NCI-H526 treated with DMSO at 0.1 percent for 48 hours (cell line): ENCODE measurements at places on chromosomes 6 and 20.

GRCh38 chr6:43570876-43571441 lies 4.9 kb downstream of the XPO5 start:
- no peak for DNase-seq

- DNase-seq = no peak
Observed at GRCh38 chr6:39086294-39086693, 28.7 kb downstream of the SAYSD1 start.

- peak; percentile 66 for DNase-seq
Observed at GRCh38 chr6:105257340-105257739, 77.5 kb upstream of the POPDC3 start.

DNA sequence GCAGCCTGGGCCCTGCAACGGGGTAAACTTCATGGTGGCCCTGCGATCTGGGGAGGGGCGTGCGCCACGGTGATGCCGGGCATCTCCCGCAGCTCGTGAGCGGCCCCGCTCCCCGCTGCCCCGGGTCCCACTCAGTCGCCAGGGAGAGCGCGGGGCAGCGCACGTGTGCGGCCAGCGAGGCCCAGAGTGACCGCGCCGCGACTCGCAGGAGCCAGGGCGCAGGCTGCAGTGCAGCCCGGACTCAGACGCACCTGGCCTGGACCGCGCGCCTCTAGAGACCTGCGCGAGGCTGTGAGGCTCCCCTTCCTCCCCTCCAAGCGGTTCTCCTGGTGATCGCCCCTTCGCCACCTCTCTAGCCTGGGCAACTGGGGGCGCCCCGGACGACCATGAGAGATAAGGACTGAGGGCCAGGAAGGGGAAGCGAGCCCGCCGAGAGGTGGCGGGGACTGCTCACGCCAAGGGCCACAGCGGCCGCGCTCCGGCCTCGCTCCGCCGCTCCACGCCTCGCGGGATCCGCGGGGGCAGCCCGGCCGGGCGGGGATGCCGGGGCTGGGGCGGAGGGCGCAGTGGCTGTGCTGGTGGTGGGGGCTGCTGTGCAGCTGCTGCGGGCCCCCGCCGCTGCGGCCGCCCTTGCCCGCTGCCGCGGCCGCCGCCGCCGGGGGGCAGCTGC lies 652 bp downstream of the BMP6 start:
- DNase-seq = peak; percentile 18

GRCh38 chr6:108896111-108896661 lies 48.0 kb downstream of the ARMC2 start:
- no peak for DNase-seq

- no peak for DNase-seq
Observed at GRCh38 chr20:45066372-45066771, 34.6 kb downstream of the KCNS1 start.

- peak; percentile 2 for DNase-seq
Observed at GRCh38 chr6:90835596-90836212, 248.8 kb upstream of the MAP3K7 start.

DNA sequence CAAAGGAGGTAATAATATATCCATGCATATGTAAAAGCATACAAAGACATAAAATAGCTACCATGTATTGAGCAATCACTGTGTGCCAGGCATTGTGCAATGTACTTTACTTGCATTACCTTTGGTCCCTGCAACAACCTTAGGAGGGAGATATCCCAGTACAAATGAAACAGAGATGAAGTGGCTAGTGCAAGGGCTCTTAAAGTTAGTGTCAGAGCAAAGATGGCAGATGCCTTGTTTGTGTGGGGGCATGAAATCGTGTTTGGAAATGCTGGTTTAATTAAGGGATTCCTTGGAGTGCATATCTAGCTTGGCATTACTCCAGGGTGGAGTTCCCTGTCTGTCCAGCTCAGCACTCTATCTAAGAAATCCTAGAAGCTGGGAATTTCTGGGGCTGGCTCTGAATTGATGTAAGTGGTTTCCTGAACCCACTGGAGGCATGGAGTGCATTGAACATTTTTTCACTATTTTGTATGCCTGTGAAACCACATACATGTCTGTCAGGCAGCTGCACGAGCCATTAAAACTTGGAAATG lies 9.8 kb downstream of the PAQR8 start:
- no peak for DNase-seq

GRCh38 chr6:35166520-35166919 lies 25.4 kb upstream of the TCP11 start:
- no peak for DNase-seq

DNA sequence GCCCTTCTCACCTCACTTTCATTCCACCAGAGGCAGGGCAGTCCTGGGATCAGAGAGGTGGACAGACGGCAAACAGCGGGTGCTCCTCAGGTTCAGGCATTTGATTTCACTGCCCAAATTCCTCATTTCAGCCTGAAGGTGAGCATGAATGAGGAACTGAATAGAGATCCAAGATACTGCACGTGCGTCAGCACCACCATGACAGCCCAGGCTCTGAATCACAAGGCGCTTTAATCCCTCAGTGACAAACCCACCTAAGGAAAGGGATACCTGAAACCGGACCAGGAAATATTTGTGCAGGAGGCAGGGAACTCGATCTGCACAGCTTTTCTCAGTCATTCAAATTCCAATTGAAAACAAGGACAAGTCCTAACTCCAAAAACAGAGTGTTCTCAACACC lies 174.8 kb upstream of the HEY2 start:
- DNase-seq = no peak

DNA sequence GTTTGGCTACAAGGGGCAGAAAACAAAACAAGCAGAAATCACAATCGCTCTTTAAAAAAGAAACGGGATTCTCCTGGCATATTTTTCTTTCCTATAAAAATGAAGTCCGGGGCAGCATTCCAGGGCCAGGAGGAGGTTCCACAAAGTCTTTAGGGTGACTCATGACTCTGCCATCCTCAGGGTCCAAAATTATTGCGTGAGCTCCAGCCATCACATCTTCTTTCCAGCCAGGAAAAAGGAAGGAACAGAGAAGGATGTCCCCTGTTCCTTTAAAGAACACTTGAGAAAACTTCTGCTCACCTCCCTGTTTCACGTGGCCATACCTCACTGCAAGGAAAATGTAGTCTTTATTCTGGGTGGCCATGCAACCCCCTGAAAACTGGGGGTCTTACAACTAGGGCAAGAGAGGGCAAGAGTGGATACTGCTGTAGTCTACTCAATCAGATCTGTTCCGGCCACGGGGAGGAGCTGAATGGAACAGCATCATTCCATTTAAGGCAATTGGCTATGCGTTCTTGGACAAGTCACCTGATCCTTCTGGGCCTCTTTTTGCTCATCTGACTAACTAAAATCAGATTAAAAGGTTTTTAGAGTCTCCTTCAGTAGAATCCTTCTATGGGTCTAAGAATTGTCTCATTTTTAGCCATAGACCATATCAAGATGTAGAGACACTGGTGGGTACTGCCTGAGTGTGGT lies 49.4 kb downstream of the CTCFL start:
- DNase-seq = no peak

GRCh38 chr6:166202321-166202733 lies 34.7 kb upstream of the TBXT start:
- no peak for DNase-seq

DNA sequence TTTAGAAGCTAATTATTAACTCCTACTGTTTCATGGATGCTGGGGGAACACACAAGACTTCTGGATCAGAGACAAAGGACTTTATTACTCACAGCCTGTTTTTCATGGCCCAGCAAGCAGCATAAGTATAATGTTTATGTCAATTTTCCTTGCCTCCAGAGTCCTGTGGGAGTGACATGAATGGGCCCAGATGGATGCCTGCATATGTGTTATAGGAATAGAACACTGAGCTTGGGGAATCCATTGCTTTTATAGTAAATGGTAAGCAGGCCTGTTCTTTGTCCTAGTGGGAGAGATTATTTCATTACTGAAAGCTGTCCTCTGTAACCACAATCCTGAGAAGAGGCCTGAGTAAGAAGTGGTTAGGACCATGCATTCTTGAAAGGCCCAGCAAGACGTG lies 25.6 kb downstream of the BLTP3A start:
- DNase-seq = no peak

DNA sequence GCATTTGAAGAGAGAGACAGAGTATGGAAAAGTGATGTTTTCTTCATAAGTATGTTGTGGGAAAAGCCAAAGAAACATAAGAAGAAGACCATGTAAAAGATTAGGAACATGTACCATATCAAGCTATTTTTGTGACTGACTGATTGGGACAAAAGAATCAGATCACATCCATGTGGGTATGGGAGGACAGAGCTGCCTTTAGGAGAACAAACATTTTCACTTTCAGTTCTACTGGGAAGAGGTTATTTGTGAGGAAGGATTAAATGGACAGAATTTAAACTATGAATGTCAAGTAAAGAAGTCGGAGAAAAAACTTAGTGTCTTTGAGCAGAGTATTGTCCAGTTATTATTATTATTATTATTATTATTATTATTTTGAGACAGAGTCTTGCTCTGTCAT lies 124.4 kb upstream of the HCRTR2 start:
- DNase-seq = no peak

- DNase-seq = no peak
Observed at GRCh38 chr6:122770835-122771601, 8.5 kb upstream of the FABP7 start.

- DNase-seq = peak; percentile 20
Observed at GRCh38 chr6:2038092-2038491, 207.3 kb downstream of the GMDS start.

DNA sequence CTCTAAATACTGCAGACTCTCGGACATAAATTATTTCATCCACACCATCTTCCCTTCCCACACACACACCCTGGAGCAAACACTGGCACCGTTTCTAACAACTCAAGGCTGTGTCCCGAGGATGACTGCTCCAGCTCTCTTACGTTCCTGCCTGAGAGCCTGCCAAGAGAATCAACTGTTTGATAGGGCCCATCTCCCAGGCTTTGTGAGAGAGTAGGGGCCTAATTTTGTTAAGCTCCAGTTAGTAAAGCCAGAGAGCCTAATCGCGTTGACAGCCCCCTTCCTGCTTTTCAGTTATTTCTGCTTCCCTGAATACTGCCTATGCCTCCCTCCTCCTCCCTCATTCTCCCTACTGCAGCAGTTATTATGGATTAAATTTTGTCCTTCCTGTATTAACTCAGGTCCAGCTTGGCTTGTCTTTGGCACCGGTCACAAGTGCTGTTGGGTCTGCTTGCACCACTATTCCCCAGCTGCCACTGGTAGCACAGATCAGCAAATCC lies 118.1 kb upstream of the TMEM181 start:
- no peak for DNase-seq

DNA sequence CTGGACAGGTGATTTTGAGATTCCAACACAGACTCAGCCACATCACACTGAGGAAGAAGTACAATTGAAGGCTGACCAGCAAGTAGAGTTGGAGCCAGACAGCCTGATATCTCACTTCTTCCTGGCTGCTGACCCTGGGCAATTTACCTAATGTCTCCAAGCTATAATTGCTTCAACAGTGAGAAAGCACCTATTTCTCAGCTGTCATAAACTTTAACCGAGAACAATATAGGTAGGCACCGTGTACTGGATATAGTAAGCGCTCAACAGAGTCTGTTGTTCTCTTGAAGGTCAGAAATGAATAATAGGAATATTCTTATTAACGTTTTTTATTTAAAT lies 28.3 kb downstream of the STX7 start:
- DNase-seq = no peak

DNA sequence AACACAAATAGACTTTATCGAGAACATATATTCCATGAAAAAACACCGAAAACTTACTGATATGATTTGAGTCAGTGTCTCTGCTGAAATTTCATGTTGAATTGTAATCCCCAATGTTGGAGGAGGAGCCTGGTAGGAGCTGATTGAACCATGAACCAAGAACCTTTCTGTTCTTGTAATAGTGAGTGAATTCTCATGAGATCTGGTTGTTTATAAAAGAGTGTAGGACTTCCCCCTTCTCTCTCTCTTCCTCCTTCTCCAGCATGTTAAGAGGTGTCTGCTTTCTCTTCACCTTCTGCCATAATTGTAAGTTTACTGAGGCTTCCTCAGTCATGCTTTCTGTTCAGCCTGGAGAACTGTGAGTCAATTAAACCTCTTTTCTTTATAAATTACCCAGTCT lies 1289.3 kb upstream of the CITED2 start:
- DNase-seq = no peak

DNA sequence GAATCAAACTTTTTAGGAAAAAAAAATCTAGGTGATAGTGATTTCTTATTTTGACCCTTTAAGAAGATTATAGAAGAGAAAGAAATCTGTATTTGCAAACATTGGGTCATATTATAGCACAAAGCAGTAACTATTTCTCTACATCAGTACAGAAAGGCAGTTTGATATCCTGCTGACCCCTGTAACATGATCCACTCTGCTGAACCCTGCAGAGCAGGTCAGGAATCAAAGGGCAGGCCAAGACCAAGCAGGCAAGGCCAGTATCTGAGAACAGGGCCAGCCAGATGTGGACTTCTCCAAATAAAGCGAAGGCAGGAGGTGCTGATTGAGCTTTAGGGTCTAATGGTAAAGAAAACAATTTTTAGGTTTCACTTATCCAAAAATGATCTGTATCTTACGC lies 239.4 kb downstream of the PTPRK start:
- DNase-seq = no peak

DNA sequence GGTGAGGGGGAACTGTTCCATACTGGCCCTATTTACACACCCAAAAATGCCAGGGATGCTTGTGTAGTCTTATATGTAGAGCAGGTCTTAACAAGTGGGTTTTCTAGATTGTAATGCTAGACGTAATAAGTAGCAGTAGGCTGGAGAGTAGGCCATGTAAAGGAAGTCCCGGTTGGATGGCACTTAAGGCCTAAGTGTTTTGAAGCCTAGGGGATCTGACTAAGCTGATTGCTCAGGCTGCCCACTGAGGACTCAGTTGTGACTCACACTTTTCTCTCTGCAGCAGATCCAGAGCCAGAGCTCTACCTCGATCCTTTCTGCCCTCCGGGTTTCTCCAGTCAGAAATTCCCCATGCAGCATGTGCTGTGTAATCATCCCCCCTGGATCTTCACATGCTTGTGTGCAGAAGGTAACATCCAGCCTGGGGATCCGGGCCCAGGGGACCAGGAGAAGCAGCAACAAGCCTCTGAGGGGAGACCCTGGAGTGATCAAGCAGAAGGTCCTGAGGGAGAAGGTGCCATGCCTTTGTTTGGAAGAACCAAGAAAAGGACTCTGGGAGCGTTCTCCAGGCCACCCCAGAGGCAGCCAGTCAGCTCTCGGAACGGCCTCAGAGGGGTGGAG lies 26.6 kb downstream of the ZNF133 start:
- DNase-seq = no peak

- peak; percentile 18 for DNase-seq
Observed at GRCh38 chr6:27608916-27609883, 136.3 kb upstream of the ZNF184 start.

- no peak for DNase-seq
Observed at GRCh38 chr6:50927800-50928199, 109.1 kb downstream of the TFAP2B start.

- DNase-seq = no peak
Observed at GRCh38 chr6:105526225-105526872, 123.5 kb upstream of the PREP start.

GRCh38 chr20:2212456-2213015 lies 83.3 kb upstream of the TGM3 start:
- DNase-seq = no peak
